ENCODE measurements at places on chromosomes 2 and 18. TPM values are rescaled to one million over a fixed set of nuclear protein-coding genes. Genes with fewer than 3 reads are reported as not detected.
A peak's percentile ranks its signal among the peaks of the same experiment; 100 is the strongest.

DNA sequence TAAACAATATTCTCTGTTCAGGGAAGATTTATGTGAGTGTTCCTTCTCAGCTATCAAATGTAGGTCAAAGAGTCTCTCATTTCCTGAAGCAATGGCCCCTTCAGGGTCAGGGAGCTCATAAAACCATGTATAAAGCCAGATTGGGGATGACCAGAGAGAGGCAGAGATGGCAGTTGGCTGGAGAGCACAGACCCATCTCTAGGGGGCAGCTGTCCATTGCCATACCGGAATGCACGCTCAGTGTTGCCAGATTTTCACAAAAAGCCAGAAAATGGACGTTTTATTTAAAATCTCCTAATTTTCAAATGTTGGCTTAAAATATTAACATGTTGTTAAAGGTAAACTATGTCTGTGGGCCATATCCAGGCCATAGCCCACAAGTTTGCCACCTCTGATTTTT lies 1920.7 kb upstream of the CELF4 start:
- no peak for DNase-seq

- peak; percentile 78 for DNase-seq
Observed at GRCh38 chr2:48504647-48505327, 25.2 kb upstream of the STON1 start.

KIF1A gene
- total RNA-seq = under 0.01 TPM

HYCC2 gene
- total RNA-seq = 6.2 TPM
